ENCODE measurements at places on chromosomes 4 and X.

DNA sequence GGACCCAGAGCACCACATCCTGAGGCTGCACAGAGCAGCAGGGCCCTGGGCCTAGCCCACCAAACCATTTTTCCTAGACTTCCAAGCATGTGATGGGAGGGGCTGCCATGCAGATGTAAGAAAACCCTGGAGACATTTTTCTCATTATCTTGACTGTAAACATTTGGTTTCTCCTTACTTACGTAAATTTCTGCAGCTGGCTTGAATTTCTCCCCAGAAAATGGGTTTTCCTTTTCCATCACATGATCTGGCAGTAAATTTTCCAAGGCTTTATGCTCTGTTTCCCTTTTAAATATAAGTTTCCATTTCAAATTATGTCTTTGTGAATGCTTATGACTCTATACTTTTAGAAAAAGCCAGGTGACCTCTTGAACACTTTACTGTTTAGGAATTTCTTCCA is 945.9 kb upstream of the NDST4 start:
- DNase-seq: no peak

DNA sequence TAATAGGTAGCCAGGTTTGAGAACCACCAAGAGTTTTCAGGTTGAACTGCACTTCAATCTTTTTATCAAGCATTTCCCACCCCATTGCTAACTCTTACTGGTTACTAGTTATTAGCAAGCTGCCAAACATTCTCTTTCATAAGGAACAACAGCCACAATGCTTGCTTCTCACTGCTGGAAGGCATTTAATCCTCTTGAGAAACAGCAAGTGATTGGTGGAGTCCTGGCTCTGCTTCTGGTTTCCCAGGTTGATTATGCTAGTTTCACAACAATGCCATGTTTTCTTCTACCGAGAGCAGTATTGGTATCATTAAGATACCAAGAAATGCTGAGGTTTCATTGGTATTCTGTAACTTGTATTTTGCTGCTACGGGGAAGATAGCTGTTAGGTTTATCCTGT is 32.2 kb upstream of the TXLNG start:
- no peak for DNase-seq

DNA sequence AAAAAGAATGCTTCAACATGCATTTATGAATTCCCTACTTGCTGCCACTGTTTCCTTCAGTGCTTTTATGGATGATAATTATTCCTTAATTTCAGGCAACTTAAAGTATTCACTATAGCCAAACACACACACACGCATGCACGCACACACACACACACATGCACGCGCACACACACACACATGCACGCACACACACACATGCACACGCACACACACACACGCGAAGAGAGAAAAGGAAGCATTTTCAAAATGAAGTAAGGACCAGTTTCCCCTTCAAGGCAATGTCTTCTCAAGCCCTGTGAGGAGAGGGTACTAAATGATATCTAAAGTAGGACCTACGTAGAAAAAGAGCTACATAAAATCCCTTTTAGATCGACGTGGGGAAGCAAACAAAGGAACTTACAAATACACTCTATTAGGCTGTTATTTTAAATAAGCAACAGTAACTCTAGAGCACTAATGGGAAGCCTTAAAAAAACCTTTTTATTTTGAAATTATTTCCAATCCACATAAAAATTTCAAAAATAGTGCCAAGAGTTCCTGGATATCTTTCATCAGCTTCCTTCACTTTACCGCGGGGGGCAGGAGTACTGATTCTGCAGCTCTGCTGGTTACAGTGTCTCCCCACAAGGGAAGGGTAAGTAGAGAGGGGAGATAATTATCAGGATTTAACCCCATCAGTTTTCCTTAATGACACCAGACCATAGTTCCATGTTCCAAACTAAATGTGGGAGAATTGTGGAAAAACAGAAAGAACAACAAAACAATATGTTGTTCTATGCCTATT is 13.7 kb downstream of the IRF2 start:
- no peak for DNase-seq

DNA sequence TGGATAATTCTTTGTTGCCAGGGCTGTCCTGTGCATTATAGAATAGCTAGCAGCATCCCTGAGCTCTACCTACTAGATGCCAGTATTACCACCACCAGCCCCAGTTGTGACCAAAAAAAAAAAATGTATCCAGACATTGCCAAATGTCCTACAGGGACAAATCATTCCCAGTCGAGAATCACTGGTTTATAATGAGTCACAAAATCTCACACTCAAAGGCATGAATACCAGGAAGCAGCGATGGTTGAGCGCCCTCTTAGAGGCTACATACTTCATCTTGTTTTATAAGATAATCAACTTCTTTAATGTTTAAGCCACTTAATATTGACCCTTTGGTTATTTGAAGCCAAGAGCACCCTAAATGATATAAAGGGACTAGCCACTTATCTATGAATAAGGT is 297.3 kb downstream of the DHX15 start:
- DNase-seq: no peak

DNA sequence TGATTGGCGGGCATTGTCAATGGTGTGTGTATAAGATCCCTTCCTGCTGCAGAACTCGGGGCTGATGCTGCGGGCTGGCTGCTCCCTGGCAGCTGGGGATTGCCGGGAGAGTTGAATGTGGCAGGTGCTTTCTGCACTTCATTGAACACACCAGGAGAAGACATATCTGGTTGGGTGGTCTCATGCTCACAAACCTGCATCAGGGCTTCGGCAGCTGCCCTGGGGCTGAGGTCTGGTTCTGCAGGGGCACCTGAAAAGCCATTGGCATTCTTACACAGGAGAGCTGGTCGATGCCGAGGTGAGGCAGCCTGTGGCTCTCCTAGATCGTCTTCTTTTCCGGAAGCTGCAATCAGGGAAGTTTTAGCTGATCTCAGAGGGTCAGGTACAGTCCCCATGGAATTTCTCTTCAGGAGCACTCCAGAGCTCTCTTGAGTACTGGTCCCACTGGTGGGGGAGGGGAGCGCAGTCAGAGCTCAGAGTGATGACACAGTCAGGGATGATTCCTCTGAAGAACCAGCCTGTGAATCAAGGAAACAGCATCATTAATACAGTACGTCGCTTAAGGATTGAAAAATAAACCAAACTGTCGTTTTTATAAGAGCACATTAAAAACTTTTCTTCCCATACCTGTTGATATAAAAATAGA is 57.8 kb downstream of the GPRIN3 start:
- DNase-seq: no peak

GRCh38 chrX:134416087-134416486 is 43.9 kb upstream of the HPRT1 start:
- DNase-seq: no peak

DNA sequence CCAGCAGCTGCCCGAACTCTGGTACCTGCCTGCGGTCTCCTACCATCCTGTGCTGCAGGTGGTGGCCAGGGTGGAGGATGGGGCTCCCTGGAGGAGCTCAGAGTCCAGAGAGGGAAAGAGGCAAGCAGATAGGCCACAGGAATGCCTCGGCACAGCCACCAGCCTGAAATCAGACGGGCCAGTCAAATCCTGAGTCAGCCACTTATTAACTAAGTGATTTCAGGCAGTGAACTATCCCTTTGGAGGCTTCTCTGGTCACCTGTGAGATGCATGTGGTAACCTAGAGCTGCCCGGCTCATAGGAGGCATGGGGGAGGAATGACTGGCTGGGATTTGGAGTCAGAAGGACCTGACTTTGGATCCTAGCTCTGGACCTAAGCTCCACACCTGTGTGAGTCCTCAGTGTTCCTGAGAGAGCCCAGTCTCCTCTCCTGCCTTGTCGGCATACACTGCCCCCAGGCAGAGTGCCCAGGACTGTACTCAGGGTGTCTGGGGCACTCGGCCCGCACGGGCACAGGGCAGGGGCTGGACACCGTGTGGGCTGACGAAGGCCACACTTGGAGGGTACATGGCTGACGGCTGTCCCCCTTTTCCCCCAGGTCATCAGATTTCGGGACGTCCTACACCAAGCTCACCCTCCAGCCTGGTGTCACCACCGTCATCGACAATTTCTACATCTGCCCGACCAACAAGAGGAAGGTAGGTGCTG is 96.4 kb upstream of the PSAPL1 start:
- no peak for DNase-seq

DNA sequence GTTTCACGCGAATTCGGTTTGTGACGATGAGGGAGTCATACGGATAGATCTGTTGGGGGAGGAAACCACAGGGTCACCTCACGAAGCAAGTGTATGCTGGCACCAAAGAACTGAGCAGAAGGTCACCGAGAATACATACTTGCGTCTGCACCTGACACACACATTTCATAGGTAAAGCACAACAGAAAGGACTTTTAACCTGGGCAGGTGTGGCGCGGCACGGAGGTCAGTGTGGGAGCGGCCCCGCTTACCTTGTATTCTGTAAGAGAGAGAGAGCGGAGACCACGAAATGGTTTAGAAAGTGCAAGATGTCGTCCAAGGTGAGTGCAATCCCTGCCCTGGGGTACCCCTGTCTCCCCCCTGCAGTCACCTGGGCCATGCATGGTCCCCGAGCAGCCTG is 43.6 kb upstream of the AFAP1 start:
- no peak for DNase-seq

- no peak for DNase-seq
Observed at GRCh38 chr4:180618396-180618795, 1624.8 kb upstream of the TENM3 start.

DNA sequence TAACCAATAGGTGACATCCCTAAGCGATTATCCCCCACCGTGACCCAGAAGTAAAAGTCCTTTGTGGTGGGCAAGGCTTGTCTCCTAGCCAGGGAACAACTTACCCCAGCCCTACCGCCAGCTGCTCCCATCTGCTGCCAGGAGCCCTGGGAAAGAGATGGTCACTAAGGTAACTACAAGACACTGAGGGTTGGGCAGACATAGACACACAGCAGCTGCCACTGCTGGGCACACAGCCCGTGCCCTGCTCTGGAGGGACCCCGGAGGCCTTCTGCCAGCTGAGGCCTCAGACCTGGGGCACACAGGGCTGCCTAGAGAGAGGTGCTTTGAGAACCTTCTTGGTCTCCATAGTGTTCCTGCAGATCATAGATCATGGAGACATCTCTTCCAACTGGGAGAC is 53.0 kb upstream of the PROM1 start:
- no peak for DNase-seq

DNA sequence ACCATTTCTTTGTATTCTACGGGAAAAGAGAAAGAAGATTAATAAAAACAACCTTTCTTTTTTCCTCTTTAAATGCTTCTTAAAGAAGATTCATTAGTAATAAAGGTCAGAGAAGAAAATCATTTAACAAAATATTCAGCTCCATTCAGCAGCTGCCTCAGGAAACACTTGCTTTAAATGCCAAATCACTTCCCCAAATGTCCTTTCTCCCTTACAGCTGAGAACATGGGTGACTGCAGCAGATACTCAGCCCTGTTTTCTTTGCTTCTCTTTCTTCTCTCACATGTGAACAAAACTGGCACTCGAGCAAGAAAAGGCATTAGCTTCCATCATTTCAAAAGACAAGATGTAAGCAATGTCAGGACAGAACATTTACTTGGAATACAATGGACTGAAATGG is 120.2 kb downstream of the INPP4B start:
- DNase-seq: no peak

DNA sequence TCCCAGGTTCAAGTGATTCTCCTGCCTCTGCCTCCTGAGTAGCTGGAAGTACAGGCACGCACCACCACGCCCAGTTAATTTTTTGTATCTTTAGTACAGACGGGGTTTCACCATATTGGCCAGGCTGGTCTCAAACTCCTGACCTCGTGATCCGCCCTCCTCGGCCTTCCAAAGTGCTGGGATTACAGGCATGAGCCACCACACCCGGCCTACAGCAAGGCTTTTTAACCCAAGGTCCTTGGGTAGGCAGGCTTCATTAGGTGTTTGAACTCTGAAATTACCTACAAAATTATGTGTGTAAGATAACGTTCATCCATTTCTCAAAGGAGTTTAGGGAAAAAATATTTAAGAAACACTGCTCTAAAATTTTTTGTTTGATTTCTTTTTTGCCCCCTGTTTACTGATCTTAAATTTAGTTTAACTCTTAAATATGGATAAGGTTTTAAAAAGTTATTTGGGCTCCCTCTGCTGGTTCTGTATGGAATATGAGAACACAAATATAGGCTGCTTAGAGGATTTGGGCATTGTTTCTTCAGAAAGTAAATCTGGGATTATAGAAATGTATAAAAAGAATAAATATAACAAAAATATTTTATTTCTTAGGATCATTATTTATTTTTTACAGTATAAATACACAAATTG is 92.8 kb downstream of the CBR4 start:
- DNase-seq: no peak

GRCh38 chr4:53422367-53422766 is 44.9 kb downstream of the FIP1L1 start:
- DNase-seq: no peak

GRCh38 chr4:70556856-70557255 is 35.2 kb upstream of the AMBN start:
- no peak for DNase-seq

DNA sequence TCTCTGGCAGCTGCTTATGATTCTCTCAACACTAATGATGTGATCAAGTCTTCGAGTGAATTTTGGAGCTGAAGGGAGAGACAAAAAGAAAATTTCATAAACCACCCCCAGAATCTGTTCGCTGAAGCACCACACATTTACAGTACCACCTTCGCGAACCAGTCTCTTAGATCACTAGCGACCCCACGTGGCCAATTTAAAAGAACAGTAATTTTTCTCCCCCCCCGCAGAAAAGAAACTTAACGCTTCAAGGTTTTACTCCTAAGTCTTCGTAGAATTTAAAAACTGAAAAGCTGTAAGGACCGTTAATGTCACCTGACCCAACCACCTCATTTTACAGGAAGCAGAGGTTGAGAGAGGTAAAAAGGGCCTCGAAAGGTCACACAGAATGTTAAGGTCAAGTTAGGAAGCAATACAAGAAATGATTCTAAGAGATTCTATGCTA is 187.5 kb downstream of the QDPR start:
- peak; percentile 61 for DNase-seq

- DNase-seq: no peak
Observed at GRCh38 chr4:8786166-8786565, 85.5 kb downstream of the HMX1 start.

DNA sequence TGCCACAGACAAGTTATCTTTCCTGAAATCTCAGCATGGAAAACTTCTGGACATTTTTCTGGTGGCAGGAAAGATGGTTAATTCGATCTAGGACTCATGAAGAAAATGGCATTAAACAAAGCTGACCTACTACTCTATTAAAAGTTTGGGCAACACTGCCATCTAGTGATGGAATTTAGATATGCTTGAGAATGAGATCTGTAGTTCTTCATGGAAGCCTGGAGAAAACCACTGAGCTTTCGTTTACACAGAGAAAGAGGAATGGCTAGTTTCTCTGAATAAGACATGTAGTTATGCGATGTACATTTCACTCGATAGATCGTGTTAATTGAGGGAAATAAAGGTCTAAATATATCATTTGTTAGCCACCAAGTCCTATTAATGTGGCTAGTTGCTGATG is 51.7 kb upstream of the CHRDL1 start:
- no peak for DNase-seq

GRCh38 chr4:43399726-43400125 is 507.2 kb downstream of the GRXCR1 start:
- DNase-seq: no peak

GRCh38 chrX:149631234-149632165 is at the start of gene TMEM185A:
TMEM185A (minus strand) TSS chrX:149631792; CDS start chrX:149631580, 212 bp downstream.
- peak; percentile 78 for DNase-seq
